ENCODE measurements at places on chromosomes 16 and 17.
A peak's percentile ranks its signal among the peaks of the same experiment; 100 is the strongest.

DNA sequence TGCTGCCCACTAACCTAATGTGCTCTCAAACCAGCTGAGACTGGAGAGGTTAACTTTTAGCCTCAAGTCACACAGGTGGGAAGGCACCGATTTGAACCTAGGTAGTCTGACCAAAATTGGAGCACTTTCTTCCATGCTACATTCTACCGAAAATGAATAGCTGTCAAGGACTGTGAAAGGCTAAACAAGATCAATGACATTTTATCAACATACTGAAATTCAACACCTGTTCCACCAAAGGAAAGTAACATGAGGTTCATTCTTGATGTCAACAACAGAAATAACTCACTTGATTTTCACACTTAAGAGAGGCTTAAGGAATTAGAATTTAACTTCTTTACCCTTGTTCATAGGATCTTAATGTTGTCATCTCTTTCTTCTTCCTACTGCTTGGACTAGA is 284.4 kb upstream of the MON1B start:
- no peak for DNase-seq

GRCh38 chr17:71302721-71303549 is 817.9 kb upstream of the SOX9 start:
- DNase-seq = no peak

- DNase-seq = no peak
Measured at GRCh38 chr16:81443688-81444447, 740 bp upstream of the CMIP start.

GRCh38 chr16:86945166-86945900 is 367.0 kb downstream of the FOXL1 start:
- no peak for DNase-seq

GRCh38 chr17:19397556-19398041 is 10.6 kb upstream of the MFAP4 start:
- peak; percentile 74 for DNase-seq

DNA sequence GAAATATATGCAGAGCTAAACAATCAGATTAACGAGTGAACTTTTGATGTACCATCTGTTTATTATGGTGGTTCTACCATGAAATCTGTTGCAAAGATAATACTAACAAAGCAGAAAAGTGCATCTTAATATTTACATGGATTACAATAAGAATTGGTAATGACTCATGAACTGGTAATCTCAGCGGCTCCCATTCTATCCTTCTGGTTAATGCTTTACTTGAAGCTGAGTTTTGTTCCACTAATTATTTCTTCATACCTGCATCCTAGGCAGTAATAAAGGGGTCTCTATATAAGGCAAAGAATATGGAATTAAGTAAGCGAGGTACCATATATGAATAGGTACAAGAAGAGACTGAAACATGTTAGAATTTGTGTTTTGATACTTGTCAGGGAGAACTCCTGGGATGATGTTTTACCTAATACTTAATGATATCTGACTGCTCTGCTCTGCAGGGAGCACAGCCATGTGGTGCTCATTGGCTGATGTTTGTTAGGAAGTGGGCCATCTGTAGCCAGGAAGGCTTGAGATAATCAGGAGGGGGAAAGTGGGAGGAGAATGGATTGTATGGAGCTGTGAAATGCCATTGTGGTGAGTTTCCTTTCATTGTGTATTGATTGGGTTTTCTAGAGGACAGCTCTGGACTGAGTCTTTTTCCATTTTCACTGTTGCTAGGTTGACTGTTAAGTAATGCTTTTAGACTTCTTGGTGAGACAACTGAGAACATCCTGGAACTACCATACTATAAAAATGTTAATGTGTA is 52.6 kb downstream of the MAP2K6 start:
- no peak for DNase-seq

DNA sequence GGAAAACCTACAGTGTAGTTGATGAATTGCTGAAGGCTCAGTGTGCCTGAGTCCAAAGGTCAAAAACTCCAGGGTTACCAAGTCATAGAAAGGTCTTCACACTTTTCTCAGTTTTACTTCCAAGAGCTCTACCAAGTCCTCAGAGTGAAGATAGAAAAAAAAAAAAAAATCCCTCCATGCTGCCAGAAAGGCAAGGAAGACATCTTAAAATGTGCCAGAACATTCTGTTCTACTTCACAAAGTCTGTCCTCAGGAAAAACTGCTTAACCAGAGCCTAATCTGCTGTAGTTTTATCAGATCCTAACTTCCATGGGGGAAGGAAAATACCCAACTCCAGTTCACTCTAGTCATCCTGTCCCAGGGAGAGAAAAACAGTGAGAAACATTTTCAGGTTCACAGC is 175.6 kb upstream of the CDH11 start:
- no peak for DNase-seq

- no peak for DNase-seq
Measured at GRCh38 chr16:46720619-46721018, 27.5 kb downstream of the MYLK3 start.

- no peak for DNase-seq
Measured at GRCh38 chr17:68531252-68531651, 19.0 kb downstream of the PRKAR1A start.

DNA sequence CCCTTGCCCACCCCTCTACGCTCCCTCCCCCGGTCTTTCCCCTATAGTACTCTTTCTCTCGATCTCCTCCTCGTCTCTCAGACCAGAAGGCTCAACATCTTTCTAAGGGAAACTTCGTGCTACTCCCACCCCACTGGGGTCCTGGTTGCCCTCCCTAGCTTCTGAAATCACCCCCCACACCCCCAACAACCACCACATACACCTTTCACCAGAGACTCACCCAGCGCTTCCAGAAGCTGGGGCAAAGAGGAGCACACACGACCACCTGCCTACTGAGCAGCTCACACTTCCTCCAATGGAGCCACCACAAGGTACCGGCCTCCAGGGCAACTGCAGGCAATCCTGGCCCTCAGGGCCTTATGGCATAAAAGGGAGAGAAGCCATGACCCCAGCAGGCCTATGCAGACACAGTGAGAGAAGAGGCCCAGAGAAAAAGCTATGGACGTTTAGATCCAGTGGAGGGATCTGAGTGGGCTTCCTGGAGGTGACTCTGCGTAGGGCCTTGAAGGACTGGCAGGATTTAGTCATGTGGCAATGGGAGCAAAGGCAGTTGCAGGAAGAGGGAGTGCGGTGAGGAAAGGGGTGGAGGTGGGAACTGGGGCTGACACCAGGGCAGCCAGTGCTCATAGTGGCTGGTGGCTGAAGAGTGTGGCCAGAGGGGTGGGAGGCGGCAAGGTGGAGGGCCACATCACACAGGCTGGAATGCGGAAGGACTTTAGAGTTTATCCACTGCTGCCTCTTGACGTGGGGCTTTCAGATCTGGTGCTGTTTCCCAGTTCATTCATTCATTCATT is 12.1 kb upstream of the TMEM92 start:
- no peak for DNase-seq

- DNase-seq = no peak
Measured at GRCh38 chr17:62725791-62726249, 82.3 kb downstream of the MARCHF10 start.

- DNase-seq = peak; percentile 61
Measured at GRCh38 chr17:82930043-82930923, 90.5 kb upstream of the ZNF750 start.

GRCh38 chr16:65751622-65752521 is 614.6 kb upstream of the CDH5 start:
- DNase-seq = no peak

DNA sequence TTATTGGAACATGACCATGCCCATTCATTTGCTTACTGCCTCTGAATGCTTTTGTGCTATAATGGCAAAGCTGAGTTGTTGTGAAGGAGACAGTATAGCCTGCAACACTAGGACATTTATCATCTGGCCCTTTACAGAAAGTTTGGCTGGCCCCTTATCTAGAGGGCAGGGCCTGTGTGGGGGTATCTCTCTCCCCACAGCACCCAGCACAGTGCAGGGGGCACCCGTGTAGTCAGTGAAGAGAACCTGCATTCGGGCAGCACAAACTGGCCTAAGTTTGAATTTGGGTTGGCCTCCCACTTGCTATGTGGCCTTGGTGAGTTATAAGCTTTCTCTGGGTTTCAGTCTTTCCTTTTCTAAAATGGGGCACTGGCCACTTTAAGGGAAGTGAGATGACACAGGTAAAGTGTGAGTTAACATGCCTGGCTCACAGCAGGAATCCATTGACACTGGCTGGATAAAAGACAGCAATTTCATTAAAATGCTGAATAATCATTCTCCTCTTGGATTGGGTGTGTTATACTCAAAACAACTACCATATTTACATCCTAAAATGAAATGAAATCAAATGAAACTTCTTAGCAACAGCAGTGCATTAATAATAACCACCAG is 12.1 kb downstream of the UBE2O start:
- no peak for DNase-seq

DNA sequence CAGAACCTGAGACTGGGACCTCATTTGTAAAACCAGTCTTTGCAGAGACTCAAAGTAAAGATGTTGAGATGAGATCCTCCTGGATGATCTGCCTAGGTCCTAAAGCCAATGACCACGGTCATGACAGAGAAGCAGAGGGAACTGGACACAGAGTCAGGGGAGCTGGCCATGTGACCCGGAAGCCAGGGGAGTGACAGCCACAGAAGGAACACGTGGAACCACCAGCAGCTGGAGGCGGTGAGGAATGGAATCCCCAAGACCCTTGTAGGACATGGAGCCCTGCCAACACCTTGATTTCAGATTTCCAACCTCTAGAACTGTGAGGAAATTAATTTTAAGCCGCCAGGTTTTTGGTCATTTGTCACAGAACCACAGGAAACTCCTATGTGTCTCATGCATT is 37.0 kb downstream of the USP22 start:
- no peak for DNase-seq

DNA sequence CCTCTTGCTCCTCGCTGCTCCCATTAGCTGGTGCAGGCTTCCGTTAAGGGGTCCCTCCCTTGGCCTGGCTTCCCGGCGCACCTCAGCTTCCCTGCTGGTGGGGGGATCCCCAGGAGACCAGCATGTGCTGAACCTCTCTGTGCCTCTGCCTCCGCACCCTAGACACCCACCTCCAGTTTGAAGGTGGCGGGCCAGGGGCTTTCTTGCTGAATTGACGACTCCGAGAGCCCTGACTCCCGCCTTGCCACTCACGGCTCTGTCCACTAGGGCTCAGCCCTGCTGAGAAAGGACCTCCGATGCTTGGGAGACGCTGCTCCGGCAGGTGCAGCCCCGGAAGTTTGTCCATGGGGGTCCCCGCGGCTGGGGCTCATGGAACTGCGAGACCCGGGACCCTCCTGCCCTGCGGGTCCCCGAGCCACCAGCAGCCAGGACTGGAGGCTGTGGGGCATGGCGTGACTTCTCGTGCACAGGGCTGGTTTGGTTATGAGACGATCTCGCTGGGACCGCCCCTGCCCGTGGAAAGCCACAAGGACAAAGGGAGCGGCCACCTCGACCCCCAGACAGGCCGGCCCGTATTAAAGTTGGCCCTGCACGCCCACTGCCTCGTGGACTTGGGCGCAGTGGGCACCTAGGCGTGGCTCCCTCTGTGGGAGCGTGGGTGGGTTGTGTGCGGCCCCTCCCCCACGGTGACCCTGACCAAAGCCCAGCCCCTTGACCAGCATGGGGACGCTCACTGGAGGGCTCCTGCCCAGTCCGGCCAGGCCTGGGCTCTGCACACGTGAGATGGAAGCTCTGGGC is 8.1 kb downstream of the CHMP6 start:
- no peak for DNase-seq

DNA sequence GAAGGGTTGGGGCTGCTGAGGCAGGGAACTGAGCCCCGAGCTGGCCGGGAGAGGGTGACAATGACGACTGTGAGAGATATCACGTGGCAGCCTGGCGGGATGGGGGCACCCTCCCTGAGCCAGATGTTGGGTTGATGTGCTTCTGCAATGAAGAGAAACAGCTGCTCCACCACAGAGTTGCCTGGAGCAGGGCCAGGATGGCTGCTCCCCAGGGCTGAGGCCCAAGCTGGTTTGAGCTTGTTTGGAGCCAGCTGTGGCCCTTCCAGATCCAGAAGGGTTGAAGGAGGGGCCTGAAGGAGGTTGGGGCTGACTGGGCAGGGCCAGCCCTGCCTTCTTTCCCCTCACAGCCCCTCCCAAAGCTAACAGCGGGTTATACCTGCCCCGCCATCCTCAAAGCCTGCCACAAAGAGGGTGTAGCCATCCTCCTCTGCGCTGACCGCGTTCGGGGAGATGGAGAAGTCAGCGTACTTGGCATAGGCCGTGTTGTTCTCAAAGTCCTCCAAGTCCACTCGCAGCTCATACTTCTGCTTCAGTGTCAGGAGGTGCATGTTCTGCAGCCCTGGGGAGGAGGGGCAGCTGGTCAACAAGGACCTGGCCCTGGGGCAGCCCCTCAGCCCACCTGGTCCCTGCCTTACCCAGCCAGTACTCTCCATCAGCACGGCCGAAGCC is 2.1 kb downstream of the MFAP4 start:
- DNase-seq = peak; percentile 97

DNA sequence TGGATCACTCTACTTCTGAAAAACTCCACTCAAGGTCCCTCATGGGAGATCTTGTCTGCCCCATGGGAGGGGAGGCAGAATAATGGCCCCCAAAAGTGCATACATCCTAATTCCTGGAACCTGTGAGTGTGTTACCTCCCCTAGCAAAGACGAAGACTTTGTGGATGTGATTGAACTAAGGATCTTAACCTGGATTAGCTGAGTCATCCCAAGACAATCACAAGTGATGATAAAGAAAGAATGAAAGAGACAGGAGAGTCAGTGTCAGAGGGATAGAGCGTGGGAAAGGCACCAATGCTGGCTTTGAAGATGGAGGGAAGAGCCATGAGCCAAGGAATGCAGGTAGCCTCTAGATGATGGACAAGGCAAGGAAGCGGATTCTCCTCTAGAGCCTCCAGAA is 374.7 kb upstream of the DYNLRB2 start:
- no peak for DNase-seq

GRCh38 chr16:11190588-11191560 is 65.1 kb downstream of the SOCS1 start:
- DNase-seq = no peak

- DNase-seq = no peak
Measured at GRCh38 chr16:85372627-85373372, 240.3 kb upstream of the GSE1 start.

DNA sequence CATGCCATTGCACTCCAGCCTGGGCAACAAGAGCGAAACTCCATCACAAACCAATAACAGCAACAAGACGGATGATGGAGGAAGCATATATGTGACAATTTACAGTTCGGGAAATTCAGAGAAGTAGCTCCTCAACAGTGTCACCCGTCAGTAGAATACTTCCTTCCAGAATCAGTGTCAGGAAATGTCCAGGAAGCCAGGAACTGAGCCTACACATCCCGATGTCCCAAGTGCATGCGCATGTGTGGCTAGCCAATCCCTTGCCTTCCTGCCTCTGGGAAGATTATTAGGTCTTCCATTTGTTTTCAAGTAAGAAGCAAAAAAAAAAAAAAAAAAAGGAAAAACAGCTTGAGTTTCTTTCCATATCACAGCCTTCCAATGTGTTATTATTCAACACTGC is 1.4 kb upstream of the PITPNC1 start:
- DNase-seq = no peak

GRCh38 chr17:79980246-79981043 is 55.2 kb downstream of the TBC1D16 start:
- DNase-seq = peak; percentile 65

GRCh38 chr17:60256174-60256573 is 106.4 kb downstream of the CA4 start:
- DNase-seq = no peak

DNA sequence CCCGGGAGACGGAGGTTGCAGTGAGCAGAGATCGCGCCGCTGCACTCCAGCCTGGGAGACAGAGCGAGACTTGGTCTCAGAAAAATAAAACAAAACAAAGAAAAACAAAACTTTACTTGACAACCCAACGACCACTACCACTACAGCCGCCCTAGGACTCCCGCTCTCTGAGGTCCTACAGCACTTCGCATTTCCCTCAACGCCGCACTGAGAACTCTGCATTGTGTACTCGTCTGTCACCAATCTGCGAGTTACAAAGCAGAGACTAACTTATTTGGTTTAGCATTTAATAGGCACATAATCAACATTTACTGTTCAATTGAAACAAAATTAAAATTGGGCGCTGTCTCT is 479 bp upstream of the ZNF207 start:
- no peak for DNase-seq
